CD4-positive, alpha-beta memory T cell (primary cell): ENCODE measurements at places on chromosomes 12 and 14. TPM values are rescaled to one million over a fixed set of nuclear protein-coding genes. Genes with fewer than 3 reads are reported as not detected.
A peak's percentile ranks its signal among the peaks of the same experiment; 100 is the strongest.

PLEKHG7 gene
- total RNA-seq: not detected

DNA sequence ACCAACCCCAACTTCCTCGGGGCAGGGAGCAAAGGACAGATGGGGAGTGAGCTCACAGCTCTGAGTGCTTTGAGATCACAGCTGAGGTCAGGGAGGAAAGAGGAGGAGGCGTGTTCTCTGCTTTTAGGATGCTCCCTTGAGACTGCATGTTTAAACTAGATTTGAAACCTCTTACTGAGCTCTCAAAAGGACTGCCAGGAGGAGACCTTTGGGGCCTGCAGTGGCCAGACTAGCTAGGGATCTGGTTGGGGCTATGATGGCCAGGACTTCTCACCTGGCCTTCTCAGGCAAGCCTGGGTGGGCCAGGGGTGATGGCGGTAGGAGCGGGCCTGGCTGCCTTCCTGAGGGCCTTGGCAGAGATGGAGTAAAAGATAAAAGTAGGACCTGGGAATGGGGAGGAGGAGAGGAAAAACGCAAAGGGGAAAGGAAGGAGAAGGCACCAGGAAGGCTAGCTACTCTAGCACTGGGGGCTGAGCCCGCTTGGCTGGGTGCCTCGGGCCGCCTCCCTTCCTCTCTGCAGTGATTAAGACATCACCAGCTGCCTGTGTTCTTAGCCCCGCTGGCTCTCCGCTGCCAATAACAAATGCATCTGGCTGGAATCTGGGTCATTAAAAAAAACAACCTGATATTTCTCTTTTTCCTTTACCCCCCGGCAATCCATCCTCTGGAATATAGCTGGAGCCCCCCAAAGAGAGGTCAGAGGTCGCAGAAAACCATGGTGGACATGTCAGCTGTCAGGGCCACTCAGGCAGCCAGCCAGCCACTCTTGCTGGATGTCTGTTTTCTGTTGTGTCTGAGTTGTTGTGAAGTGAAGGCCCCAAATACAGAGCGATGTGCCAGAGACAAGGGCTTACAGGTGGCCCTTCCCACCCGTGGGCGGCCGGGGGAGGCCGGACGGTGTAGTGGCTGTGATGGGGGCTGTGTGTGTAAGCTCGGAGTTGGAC is 141.3 kb downstream of the TSPAN9 start:
- no peak for DNase-seq

DNA sequence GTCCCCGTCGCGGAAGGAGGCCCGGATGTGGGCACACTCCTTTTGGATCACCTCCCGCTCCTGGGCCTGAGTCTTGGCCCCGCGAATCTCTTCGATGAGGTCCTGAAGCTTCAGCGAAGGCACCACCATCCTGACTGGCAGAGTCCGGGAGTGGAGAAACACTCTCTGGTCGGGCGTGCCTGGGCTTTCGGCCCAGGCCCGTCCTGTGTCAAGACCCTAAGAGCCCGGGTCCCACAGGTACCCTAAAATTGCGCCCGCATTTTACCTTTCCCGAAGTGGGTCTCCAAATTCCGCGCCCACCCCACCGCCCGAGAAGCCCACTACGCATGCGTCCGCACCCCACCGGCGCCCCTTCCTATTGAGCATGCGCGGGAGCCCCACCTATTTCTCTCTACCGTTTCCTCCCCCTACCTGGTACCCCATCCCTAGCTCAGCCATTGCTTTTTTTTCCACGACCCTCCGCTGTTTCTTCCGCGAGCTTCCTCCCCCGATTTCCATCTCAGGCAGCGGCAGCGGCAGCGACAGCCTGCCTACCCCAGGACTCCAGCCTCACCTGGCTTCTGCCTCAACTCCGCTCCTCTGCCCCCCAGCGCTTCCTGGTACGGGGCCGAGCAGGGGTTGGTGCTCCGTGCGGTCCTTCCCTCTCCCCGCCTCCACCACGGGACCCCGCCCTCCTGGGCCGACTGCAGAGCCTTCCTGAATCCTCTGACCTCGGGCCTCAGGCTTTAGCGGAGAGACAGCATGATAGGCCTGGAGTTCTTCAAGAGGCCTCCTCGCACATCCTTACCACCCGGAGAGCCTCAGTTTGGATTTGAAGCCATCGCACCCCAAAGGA is at the start of gene AP1G2:
TSS of gene AP1G2 (minus strand) at position 606 of the 835 bp plus-strand sequence. CDS start at position 129, 477 bp downstream.
- DNase-seq: peak; percentile 85

DNA sequence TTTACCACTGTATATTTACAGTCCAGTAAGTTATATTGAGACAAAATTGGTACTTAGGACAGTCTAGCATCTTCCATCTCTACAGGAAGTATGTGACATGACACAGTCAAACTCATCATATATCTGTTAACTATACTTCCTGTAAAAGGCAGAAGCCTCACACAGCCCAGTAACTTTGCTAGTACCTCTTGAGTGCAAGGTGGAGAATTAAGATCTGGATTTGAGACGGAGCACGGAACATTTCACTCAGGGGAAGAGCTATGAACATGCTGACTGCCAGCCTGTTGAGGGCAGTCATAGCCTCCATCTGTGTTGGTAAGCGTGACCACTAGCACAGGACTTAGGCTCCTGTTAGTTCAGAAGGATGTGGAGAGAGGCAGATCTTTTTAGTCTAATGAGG is 333.7 kb upstream of the OR4E1 start:
- no peak for DNase-seq

RNASE4 gene
- total RNA-seq: 2.6 TPM
